ENCODE measurements at places on chromosomes 4 and X.

DNA sequence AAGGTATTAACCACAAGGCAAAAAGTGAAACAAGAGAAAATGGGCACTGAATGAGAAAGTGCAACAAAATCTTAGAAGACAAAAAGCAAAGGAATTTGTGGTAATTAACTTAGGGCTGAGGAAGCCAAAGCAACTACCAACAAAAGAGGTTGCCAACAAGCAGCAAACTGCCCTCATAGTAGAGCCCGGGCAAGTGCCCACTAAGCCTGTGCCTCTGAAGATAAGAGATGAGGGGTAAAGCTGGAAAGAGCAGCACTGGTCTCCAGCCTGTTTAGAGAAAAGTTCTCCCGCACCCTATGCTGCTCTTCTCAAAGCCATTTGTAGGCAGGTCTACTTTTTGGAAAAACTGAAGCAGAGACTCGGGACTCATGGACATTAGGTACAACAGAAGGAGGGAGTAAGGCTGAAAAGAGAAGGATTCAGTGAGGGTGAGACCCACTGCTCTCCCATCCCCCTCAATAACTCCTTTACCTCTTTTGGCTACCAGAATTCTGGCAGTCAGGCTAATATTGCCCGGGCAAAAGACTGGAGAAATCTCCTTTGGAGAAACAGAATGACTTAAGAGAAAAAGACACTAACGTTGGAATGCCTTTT is 29.6 kb upstream of the KCNE5 start:
- no peak for DNase-seq

- DNase-seq, result no peak
Measured at GRCh38 chrX:141278306-141278705, 36.0 kb upstream of the SPANXC start.

DNA sequence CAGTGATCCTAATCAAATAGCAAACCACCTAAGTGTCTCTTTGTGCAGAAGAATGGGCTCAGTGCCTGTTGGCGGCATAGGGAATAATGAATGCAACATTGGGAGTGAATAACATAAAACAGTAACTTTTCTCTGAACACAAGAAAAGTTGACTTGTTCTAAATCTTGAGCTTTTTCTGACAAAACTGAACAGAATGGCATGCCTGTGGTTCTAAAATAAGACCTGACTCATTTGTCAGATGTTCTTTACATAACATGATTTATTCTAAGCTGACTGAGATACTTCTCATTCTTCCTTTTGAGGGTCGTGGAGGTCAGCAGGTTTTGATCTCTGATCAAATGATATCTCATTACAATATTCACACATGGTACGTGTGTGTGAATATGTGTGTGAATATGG is 165.4 kb upstream of the WDR1 start:
- DNase-seq, result no peak

- DNase-seq, result no peak
Measured at GRCh38 chrX:8504451-8504850, 39.8 kb downstream of the VCX3B start.

- no peak for DNase-seq
Measured at GRCh38 chr4:26081795-26082498, 167.9 kb downstream of the SMIM20 start.

- no peak for DNase-seq
Measured at GRCh38 chrX:30309139-30309571, at the start of gene NR0B1. Gene NR0B1 (minus strand): TSS chrX:30309390. CDS start chrX:30309363, 27 bp downstream.

DNA sequence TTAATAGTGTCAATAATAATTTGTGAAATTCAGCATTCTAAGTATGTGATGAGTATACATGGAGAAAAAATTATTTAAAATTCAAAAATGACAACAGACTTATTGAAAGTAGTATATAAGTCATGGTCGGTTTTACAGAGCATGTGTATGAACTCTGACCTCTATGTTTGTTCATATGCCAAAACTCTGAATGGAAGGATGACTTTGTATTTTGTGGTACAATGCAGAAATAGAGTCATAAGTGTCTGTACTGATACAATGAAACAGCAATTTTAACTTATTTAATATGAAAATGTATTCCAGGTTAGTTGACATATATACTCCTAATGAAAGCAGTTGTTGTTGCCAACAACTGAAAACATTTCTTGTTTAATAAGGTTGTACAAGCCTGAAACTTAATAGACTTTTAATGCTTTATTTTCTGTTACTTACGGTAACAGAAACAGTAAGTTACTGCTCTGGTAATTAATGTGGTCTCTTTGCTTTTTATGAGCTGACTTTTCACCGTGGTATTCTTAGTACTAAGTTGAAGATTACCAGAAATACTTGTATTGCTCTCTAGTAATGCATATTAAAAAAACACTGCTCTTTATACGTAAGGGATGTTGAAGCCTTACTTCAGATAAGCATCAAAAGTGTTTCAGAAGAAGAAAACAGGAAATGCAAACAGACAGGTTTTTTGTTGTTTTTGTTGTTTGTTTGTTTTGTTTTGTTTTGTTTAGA is 1.9 kb downstream of the UBE2K start:
- DNase-seq, result no peak

- DNase-seq, result no peak
Measured at GRCh38 chrX:108270280-108270679, 167.9 kb downstream of the COL4A6 start.

DNA sequence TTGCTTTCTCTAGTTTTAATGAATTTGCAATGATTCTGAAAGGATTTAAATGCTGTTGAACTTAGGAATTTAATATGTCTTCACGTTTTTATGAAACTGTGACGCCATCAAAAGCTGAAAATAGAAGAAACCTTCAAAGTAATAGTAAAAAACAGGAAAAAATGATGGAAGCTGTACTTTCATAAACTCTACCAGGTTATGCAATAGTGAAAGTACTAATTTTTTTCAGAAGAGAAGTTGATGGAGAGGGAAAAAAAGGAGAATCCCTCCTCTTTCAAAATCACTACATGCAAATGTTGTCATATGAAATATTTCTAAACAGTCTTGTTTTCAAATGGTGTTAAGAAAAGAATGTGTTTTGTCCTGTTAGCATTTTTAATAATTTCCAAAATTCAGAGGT is 73.6 kb downstream of the ZNF330 start:
- no peak for DNase-seq

GRCh38 chr4:172726001-172726423 is 442.6 kb upstream of the GALNT7 start:
- no peak for DNase-seq

DNA sequence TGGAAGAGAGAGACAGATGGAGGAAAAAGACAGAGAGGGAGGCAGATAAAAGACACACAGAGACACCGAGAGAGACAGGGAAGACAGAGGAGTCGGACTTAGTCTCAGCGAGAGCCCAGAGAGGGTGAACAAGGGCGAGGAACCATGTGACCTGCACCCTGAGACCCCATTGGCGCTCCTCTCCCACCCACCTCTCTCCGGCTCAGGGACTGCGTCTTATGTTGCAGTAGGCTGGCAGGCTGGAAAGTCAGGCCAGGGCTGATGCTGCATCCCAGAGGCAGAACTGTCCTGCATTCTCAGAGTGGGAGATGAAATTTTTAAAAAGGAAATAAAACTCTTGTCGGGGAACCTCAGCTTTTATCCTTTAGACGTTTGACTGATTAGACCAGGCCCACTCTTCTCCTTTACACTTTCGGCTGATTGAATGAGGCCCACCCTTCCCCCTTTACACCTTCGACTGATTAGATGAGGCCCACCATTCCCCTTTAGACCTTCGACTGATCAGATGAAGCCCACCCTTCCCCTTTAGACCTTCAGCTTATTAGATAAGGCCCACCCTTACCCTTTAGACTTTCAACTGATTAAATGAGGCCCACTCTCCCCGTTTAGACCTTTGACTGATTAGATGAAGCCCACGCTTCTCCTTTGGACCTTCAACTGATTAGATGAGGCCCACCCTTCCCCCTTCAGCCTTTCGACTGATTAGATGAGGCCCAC is 29.5 kb upstream of the IL3RA start:
- no peak for DNase-seq

- DNase-seq, result no peak
Measured at GRCh38 chr4:30429813-30430761, 290.1 kb upstream of the PCDH7 start.

DNA sequence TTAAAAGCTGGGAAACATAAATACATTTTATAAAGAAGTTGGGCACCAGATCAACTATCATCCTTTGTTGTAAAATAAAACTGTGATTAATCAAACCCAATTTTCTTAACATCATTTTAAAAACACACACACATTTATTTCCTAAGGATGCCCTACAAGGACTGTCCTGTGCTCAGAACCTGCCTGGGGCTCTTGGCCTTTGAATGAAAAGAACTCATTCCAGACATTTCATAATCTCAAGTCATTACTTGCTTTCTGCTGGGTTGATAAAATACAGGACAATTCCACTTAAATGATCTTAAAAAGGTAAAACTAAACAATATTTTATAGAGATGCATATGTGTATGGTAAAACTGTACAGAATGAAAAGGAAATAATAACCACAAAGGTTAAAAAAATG is 2.8 kb downstream of the SH3D19 start:
- no peak for DNase-seq

DNA sequence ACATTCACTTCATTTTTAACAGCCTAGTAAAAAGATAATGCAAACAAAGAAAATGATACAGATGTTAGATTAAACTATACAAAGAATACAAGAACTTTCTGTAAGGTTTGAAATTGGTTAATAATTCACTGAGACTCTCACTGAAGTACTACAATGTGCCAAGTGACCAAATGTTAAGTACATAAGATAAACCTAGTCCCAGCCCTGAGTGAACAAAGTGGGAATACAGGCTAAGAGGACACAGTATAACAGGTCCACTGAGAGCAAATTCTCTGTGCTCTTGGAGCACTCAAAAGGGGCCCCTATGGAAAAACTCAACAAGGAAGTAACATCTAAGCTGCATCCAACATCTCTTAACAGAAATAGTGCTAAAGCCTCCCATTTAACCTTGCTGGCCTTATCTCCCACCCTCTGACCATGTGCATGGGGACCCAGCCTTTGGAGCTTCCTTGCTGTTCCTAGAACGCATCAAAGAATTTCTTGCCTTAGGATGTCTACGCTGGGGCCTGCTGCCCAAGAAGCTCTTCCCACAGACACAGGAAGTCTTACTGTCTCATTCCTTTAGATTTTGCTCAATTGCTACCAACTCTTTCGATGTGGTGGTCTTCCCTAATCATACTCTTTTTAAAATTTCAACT is 113.4 kb downstream of the ZAR1 start:
- DNase-seq, result no peak

DNA sequence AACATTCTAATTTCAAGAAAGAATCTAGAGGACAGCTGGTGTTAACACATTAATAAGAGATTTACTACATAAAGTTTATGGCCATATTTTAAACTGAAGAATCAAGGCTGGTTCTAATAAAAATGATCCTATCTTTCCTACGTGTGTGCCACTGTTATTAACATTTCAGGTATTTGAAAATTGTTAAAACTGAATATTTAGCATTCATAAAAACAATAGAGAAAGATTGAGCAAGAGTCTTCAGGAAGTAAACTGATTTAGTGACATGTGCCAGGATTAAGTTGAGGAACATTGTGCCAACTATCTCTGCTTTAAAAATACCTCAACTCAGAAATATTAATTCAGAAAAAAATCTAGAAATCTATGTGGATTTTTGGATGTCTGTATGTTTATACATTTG is 810.1 kb downstream of the FAT4 start:
- no peak for DNase-seq

DNA sequence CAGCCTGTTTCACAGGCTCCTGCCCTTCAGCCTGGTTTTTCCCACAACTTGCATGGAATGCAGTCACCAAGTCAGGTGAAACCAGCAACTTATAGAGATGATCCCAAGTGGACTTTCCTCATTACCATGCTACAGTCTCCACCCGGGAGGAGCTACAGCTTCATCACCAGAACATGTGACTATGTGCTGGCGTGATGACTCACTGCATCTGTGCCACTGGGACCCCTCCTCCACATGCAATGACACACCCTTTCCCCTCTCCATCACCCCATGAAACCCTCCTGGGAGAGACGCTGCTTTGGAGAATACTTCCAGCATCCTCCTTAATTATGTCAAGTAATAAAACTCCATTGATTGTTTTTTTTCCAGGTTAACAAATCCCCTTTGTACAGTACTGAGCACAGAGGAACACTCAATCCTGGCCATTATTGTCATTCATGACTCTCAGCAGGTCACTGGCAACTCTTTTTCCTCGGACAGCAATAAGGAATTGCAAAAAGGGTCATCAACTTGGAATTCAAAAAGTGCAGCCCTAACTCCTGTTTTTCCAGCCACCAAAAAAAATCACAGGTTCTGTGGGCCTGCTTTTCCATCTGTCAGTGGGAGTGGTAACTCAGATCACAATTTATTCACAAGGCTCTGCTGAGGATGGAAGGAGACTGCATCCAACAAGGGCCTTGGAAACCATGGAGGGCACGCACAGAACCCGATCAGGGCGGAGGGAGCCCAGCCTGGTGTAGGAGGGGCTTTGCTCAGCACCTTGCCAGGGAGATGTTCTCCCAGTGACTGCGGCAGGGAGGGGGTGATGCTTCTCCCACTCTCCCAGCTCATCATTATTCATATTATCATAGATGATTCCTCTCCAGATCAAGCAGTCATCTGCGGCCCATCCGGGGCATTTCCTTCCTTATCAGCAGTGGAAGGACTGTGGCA is 17.4 kb downstream of the QDPR start:
- DNase-seq, result no peak

- DNase-seq, result peak; percentile 67
Measured at GRCh38 chrX:17375637-17376430, 834 bp downstream of the NHS start.

GRCh38 chr4:6235012-6235411 is 34.6 kb upstream of the WFS1 start:
- DNase-seq, result peak; percentile 26

- DNase-seq, result no peak
Measured at GRCh38 chr4:18214411-18215055, 193.0 kb upstream of the LCORL start.
